ENCODE measurements at places on chromosomes 1 and 21.

GRCh38 chr1:4762146-4762545, 107.7 kb downstream of the AJAP1 start:
- DNase-seq, result no peak

- DNase-seq, result no peak
These were observed 79.7 kb downstream of the PDE9A start for GRCh38 chr21:42733037-42733627.

- no peak for DNase-seq
These were observed 75.1 kb downstream of the ZFYVE9 start for GRCh38 chr1:52216907-52217458.

GRCh38 chr1:113937146-113937545, 8.0 kb downstream of the HIPK1 start:
- DNase-seq, result no peak

GRCh38 chr21:16590186-16590585, 860.4 kb downstream of the USP25 start:
- DNase-seq, result no peak

DNA sequence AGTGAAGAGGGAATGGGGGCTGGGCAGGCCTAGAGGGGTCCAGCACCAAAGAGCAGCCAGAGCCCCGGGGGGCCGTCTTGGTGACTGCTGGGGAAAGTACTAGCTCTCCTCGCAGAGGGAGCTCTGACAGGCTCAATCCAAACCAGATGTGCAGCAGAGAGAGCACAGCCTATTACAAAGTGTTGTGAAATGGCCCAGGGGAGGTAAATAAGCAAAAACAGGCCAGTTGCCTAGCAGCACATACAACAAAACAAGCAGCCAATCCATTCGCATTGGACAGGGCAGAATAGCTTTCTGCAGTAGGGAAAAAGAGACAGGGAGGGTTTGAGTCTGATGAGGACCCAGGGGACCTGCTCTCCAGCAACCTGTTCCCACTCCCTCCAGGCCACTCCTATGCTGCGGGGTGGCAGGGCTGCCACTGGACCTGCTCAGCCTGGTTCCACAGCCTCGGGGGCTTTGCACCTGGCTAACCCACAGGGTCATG, 239.6 kb upstream of the FGGY start:
- no peak for DNase-seq

DNA sequence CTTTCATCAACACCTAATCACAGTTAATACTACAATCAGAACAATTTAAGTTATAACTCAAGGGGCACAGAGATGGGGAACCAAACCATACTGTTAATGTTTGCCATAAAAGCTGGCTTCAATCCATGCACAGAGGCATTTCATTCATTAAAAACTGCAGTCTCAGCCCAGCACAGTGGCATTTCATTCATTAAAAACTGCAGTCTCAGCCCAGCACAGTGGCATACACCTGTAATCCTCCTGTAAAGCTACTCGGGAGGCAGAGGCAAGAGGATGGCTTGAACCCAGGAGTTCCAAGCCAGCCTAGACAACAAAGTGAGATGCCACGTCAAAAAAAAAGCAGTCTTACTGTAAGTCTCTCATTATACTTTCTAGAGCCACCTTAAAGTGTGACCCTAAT, 29.2 kb downstream of the ARID4B start:
- DNase-seq, result no peak

DNA sequence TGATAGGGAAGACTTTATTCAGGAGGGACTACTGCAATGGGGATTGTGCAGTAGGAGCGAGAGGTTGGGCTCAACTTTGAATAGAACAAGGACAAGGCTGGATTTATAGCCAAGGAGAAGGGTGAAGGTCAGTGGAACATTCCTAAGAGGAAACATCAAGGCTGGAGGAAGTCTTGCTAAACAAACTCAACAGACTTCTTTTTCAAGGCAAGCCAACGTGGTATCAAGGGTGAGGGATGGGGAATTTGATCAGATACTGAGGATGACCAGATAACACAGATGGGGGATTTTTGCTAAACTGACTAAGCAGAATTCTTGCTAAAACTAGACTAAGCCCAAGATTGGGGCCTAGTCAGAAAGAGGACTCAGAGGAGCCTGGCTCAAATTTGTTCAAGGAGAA, 107.3 kb downstream of the DUSP10 start:
- no peak for DNase-seq

DNA sequence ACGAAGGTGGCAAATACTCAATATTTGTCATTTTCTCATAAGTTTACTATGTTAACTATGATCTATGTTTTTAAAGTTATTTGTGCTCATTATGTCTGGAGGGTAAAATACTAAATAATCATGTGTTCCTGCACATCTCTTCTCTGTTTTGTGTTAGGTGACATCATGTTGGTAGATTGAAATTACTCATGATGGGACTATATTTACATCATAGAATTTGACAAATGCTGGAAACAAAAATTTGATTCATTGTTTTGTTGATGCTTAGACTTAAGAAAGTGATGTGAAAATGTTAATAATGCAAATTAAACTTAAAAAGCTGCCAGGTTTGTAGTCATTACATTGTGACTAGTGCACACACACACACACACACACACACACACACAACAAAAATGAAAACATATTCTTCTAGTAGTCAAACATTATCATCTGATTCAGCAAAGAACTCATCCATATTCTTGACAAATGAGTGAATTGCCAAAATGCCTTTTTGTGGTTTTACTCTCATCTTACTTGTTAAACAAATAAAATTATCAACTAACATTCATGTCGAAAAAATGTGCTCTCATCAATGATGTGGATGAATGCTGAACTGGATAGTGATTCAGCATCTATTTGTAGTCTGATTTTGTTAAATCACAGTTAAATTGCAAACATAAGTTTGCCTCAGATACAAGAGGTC, 870.7 kb downstream of the BRINP3 start:
- DNase-seq, result no peak

DNA sequence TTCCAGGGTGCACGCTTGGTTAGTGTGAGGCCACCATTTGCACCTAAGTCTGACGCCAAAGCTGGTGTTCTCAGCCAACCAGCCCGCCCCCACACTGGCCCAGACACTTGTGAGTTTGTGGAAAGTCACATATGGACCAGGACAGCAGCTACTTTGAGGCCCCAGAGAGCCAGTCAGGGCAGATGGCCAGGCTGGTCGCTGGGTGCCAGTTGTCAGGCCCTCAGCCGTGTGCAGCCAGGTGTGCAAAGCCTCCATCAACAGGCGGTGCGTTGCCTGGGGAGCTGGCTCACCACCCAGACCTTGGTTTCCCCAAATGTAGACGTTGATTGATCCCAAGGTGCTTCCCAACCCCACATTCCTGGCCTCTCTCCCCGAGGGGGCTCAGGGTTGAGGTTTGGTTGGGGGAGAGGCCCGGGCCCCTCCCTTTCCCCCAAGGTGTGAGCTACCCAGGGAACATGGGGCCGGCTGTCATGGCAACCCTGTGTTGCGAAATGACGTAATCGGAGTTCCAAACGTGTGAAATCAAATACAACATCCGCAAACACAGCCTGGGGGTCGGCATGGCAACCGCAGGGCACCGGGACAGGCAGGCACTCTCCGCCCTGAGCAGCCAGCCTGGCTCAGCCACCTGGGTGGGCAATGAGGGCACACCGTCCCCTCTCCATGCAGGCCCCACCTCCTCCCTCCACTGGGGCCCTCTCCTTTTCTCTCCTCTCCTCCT, 42.2 kb upstream of the WNT4 start:
- no peak for DNase-seq

DNA sequence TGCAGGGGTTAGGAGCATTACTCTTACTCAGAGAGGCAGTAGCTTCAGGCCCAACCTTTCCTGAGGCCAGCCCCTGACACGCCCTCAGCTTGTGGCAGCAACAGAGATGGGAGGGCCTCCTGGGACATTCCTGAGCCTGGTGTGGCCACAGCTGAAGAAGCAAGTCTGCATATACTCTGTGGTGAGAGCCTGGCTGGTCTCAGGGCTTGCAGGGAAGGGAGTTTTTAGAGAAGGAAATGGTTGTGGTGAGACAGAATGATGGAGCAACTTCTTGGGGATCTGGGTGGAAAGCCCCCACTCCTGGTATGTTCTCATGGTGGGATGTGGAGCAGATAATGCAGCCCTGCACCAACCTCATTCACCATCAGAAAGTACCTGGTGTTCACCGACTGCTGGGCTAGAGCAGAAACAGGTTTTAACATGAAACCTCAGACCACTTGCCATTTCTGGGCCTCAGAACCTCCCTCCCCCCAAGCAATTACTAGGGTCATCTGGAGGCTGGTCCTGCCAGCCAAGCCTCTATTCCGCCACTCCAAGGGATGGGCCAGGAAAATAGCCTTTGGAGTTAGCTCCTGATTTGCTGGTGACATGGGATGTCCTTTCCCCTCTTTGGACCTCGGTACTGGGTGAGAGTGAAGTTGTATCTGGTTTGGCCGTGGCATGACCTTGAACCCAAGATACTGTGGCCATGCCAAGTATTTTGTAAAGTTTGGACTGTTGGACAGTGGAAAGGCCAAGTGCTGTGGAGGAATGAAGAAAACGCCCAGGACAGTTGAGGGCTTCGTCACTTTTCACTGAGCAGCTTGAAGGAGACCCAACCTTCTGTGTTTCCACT, 28.1 kb upstream of the RNF19B start:
- peak; percentile 31 for DNase-seq

- no peak for DNase-seq
These were observed 24.0 kb downstream of the NADK start for GRCh38 chr1:1754051-1754815.

- no peak for DNase-seq
These were observed 249.6 kb downstream of the PLA2G4A start for GRCh38 chr1:187078321-187078720.

- DNase-seq, result no peak
These were observed 948.4 kb downstream of the MRPL39 start for GRCh38 chr21:24658926-24659325.

DNA sequence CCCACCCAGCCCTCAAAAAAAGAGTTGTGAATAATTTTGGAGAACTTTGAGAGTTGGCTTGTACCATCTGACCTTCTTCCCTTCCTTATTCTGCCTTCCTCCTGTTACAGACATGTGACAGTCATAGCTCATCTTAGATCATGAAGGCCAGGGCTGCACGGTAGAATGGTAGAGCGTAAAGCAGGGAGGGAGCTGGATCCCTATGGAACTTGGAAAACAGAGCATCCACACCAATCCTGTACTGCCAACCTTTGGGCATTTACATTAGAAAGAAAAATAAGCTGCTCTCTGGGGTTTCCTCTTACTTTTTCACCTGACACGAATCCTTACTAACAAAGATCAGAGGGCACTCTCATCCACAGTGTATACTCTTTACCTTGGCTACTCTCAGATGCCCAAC, 121.5 kb downstream of the GPR52 start:
- no peak for DNase-seq

DNA sequence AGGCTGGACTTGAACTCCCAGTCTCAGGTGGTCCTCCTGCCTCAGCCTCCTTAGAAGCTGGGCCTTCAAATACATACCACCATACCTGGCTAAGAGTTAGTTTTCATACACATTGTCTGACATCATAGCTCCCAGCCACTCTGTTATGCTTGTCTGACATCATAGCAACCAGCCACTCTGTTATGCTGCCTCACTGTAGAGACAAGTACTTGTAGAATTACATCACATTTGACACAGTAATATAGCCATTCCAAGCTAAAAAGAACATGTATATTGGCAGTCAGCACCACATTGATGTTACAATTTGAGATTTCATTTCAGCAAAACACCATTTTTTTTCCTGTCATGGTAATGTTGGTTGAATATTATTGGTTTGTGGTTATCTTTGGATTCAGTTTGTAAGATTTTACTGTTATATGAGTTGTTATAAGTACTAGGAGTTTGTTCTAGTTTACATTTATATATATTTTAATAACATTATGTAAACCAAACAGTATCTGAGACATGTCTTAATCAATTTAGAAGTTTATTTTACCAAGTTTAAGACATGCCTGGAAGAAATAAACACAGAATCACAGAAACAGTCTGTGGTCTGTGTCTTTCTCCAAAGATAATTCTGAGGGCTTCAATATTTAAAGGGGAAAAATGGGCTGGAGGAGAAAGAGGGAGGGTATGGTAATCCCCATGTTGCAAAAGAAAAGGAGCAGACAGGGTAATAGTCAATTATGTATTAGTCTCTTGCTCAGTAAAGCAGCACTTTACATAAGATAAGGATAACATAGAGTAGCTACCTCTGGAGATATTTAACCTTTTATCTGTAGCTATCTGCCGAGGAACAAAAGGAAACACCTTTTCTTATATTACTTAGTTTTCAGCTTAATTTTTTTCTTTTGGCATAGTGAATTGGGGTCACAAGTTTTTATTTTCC, 43.0 kb downstream of the XPR1 start:
- DNase-seq, result no peak

DNA sequence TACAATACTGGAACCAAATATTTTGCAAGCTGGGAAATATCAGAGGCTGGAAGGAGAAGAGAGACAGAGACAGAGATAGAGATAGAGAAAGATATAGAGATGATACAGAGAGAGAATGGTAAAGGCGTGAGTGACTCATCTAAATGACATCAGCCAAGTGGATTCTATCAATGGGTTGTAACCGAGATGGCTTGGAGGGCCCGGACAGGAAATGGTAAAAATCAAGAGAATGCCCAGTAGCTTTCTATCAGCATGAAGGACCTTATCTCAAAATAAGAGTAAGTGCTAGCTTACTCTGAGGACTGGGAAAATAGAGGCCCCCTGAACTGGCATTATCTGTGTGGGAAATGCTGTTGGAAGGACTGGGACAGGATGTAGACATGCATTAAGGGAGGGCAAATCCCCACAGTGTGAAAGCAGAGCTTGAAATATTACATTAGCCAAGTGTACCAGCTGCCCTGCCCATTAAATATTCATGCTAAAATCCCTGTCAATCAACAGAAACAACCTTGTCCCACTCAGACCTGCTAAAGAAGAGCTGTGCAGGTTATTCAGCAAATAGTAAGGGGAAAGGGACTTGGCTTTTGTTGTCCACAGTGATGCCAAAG, 76.6 kb upstream of the ZNF644 start:
- DNase-seq, result no peak

- no peak for DNase-seq
These were observed 7.6 kb downstream of the CYP4X1 start for GRCh38 chr1:47031059-47031458.

- no peak for DNase-seq
These were observed 59.0 kb upstream of the ATP2B4 start for GRCh38 chr1:203567596-203567995.

DNA sequence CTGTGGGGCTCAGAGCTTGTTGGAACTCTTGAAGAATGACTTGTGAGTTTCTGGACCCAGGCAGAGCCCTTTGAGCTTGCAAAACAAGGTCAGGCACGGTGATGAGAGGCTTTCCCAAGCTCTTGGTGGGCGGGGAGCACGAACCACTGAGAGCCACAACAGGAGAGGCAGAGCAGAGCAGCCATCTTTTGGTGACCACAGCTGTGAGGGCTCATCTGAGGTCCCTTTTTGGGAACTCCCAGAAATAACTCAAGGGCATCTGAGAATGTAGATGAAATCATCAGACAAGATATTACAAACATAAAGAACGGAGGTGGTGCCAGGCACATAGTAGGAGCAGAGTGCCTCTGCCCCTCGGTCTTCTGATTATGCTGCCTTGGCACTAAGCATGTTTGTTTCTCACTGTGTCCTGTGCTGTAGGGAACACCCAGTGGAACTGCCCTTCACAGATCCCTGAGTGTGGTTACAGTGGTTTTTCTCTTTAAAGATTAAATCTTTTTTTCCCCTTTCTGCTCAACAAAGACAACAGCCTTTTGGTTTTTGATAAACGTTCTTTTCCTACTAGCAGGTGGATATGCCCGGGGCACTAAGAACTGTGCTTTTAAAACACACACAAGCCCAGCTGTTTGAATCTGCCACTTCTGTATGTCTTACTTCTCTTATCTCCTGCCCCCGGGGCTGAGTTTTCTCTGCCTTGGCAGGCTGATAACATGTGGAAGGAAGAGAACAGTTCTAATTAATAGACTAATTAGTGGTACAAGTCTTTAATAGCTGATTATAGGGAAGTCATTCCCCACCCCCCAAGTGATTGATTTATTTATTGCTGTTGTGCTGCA, 37.7 kb downstream of the CD34 start:
- peak; percentile 61 for DNase-seq

Data from T-helper 1 cell (primary cell).